ENCODE measurements at places on chromosomes 2 and 18.

DNA sequence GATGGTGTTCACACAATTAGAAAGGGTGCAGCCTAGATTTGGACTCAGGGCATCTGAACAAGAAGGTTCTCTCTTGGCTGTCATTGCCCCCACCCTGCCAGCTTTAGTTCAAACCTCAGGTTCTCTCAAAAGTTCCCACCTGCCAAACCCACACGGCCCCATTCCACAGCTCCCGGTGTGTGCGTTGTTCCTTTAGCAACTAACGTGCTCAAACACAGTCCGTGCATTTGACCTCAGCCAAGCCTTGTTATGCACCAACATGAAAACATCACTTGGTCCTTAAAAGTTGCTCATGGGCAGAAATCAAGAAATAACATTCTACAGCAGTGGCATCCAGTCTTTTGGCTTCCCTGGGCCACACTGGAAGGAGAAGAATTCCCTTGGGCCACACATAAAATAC, 32.0 kb downstream of the LOXHD1 start:
- DNase-seq = no peak

DNA sequence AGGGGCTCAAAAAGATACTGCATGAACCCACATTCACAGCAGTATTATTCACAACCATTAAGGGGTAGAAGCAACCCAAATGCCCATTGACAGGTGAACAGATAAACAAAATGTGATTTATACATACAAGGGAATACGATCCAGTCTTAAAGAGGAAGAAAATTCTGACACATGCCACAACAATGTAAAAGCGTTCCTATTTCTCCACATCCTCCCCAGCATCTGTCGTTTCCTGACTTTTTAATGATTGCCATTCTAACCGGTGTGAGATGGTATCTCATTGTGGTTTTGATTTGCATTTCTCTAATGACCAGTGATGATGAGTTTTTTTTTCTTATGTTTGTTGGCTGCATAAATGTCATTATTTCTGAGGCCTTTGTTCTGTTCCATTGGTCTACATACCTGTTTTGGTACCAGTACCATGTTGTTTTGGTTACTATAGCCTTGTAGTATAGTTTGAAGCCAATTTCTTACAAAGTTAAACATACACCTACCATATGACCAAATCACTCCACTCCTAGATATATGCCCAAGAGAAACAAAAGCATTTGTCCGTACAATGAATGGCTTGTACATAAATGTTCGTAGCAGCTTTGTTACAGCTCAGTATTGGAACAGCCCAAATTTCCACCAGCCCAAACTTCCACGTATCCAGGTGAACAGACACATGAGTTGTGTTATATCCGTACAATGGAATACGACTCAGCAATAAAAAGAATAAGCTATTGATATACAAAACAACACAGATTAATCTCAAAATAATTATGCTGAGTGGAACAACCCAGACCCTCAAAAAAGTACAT, 85.1 kb downstream of the TMEM131 start:
- no peak for DNase-seq

GRCh38 chr2:198282061-198282460, 477.7 kb downstream of the PLCL1 start:
- no peak for DNase-seq

DNA sequence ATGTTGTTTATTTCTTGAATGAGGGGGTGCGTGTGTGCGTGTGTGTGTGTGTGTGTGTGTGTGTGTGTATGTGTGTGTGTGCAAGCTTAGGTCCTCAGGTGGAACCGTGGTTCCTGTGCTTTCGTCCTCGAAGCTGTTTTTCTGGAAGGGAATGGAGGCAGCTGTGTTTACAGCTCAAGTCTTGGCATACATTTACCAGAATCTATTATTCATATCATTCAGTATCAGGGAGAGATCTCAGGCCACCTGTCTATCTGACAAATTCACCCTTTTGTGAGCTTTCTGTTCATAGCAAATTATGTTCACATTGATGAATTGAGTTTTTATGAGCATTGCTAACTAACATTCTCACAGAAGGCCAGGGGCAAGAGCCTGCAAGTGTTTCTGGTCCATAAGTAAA, 550.4 kb downstream of the ARHGAP15 start:
- no peak for DNase-seq

- DNase-seq = no peak
Observed at GRCh38 chr2:190094316-190094871, 31.9 kb upstream of the MSTN start.

DNA sequence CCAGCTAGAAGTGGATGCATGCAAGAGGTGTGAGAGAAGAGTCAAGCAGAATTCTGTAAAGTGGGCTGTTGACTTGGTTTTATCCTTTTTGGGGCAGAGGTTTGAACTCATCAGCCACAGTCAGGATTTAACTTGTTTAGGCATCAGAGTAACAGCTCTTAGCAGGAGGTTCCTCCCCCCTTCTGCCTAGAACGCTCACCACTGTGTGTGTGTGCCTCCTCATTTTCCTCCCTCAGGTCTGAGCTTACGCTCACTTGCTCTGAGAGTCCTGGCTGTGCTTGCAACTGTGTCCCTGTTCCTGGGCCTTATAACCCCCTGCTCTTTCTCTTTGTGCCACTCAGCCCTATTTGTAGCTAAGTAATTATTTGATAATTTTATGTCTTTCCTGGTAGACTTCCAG, 167.9 kb downstream of the TMEM182 start:
- DNase-seq = no peak

- no peak for DNase-seq
Observed at GRCh38 chr18:34730774-34731173, 20.7 kb downstream of the DTNA start.

GRCh38 chr2:16430846-16431245, 234.8 kb downstream of the CYRIA start:
- DNase-seq = no peak

DNA sequence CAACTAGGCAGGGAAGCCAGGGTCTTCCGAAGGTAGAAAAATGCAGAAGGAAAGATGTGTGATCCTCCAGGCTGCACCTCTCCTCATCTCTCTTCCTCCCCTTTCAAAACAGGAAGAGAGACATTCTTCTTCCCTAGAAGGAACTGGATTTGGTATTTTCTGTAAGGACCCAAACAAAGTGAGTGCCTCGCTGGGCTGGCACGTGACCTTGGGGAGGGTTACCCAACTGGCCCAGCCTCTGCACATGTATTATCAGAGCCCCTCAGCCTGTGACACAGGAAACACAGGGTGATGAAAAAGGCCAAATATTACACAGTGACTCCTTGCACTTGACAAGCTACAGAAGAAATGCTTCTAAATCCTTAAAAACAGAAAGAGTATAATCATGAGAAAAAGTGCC, 2.3 kb downstream of the HJURP start:
- no peak for DNase-seq

- no peak for DNase-seq
Observed at GRCh38 chr18:310042-310441, 42.2 kb upstream of the THOC1 start.

DNA sequence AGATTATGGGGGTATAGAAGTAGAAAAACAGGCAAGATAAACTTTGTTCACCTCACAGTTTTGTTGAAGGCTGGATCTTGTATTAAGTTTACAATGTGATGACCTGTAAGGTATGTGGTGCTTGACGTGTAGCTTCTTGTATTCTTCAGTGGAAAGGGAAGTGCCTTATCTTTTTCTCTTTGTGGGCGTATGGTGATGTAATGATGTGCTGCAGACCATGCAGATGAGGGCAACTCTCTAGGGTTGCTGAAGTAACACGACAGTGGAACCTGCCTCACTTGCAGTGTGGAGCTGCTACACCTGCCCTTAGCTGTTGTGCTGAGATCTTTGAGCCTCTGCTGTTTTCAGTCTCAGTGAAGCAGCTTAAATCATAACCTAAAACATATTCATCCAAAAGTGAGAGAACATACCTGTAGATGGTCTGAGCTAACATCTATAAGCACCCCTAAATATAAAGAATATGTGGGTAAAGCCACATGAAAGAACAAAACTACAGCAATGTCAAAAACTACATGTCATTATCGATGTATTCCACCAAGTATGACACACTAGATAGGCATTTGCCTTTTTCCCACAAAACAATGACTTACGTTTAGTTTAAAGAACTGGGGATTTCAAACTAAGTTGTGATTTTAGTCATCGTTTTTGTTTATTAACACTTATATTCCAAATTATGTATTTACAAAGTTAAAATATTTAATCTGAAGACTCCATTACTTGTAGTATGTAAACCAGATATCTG, 1144.1 kb downstream of the CNTNAP5 start:
- no peak for DNase-seq

DNA sequence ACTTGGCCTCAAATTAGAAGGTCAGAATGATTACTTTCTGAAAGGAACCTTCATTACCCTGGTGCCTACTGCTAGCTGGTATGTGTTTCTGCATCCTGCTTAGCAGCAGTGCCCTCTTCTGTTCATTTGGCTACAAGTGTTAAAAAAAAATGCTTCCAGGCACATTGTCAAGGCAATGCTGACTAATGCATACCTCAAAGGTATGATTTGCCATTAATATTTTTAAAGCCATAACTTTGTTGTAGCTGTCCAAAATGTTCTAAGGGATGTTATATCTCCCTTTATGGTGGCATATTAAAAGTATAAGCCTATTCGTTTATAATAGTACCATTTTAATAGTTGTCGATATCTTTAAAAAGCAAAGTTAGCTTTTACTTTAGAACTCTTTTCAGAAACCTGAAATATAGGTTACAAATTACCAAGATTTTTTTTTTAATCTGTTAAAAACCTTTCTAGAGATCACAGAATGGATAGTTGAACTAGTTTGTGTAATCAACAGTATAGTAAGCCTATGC, 52.0 kb upstream of the FAM171B start:
- peak; percentile 19 for DNase-seq

GRCh38 chr2:172697296-172697695, 38.3 kb upstream of the RAPGEF4 start:
- no peak for DNase-seq

DNA sequence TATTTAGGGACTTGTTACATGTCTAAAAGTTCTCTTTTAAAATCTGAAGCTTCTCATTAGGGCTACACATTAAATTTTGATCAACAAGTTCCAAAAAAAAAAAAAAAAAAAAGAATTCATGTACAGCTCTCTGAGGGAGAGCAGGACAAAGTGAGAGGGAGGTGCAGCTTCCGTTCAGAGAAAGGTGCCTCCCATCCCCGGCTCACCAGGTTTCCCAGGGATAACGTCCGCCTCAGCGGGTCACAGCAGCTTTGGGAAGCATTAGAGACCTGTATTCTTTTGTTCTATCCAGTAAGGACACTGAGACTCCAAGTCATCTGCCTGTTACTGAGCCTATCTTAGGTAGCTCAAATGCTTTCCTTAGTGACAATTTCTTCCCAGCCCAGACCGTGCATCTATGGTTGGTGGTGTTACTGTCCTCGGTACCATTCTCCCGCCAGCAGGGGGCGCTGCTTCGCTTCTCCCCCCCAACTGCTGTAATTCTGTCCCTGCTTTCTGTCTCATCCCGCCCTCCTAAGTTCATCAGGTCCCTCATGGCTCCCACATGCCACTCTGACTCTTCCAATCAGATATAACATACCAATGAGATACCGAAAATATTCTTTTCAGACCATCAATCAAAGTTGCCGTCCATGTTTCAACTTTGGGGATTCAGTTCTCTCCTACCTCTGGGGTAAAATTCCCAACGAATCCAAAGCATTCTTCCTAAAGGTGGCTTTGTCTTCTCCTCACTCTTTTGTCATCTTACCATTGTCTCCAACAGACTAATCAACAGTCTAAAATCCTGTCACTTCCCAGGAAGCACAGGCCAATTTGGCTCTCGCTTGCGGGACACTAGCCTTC, 466.5 kb downstream of the METTL4 start:
- DNase-seq = peak; percentile 21

DNA sequence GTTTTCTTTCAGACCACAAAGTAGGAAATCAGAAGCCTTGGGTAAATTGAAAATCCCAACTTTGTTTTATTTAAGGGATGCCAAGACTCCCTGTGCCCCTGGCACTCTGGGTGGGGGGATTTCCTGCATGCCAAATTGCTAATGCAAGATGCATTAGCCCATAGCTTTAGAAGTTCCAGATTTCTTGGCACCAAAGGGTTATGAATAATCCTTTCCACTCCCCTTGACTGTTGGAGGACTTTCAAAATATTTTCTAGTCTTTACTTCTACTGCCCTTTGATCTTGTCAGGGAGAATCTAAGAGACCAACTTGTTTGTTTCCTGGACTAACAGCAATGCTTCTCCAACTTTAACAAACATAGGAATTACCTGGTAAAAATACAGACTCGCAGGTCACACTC, 81.8 kb upstream of the TGIF1 start:
- no peak for DNase-seq

- no peak for DNase-seq
Observed at GRCh38 chr2:27920148-27920885, 29.8 kb downstream of the BABAM2 start.

GRCh38 chr2:115124817-115125216, 682.4 kb downstream of the DPP10 start:
- no peak for DNase-seq

- no peak for DNase-seq
Observed at GRCh38 chr2:19711470-19712372, 190.1 kb downstream of the TTC32 start.

GRCh38 chr2:15968280-15969178, 28.2 kb downstream of the MYCN start:
- DNase-seq = no peak

DNA sequence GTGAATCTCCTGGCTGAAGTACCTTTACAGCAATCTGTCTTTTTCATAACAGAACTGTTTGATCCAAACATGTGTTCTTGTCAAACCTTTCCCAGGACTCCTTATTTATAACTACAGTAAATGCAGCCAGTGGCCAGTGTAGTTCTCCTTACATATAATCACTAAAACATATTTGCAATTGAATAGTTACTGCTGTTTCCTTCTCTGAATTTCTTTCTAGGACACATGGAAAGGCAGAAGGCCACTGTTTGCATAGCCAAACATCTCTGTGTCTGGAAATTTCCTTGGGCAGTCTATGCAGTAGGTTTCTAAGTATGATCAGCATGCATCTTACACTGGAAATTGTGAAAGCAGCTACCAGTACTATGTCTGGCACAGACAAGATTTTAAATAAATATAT, 57.4 kb upstream of the COL3A1 start:
- no peak for DNase-seq

GRCh38 chr2:28048341-28048740, 157.8 kb downstream of the BABAM2 start:
- DNase-seq = no peak

DNA sequence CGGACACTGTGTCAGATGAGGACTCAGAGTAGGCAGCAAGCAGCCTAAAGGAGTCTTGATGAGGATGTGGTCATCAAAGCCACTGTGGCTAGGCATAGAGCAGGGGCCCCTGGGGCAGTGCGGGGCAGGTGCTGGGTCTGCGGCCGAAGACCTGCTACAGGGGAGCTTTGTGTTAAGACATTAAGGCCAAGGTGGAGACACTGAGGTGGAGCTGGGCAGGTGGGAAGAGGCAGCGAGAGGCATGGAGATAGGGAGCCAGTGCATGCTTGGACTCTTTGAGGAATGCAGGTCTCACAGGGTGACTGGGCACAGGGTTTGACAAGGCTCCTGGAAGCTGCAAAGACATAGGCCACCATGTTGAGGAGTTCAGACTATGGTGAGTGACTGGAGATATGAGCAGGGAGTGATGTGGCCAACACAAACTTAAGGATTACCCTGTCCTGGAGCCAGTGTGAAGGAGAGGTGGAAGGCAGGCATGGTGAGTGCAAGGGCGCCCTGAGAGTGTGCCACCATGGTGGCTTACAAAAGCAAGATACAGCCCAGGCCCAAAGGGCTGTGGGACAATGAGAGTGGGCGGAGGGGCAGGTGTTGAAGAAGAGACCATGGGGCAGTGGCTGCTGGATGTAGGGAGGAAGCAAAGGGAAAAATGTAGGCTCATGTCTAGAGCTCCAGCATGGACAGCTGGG, 450.9 kb upstream of the HS6ST1 start:
- DNase-seq = no peak
